Mammary epithelial cell (primary cell): ENCODE measurements at places on chromosomes 2 and 18. TPM values are rescaled to one million over a fixed set of nuclear protein-coding genes. Genes with fewer than 3 reads are reported as not detected.

TMEM37 gene
- not detected in 2 replicates for total RNA-seq

NEU2 gene
- not detected in 2 replicates for total RNA-seq

MYOM1 gene
- total RNA-seq, result 0.50 TPM

IL1B gene
- 5.0 TPM for total RNA-seq

FLACC1 gene
- 0.75 and 1.0 TPM in 2 replicates for total RNA-seq

UGT1A4 gene
- 0.14 and 0.53 TPM in 2 replicates for total RNA-seq

NOSTRIN gene
- total RNA-seq, result not detected

FSHR gene
- total RNA-seq, result not detected in 2 replicates

NPAS2 gene
- total RNA-seq, result 116 TPM

LRRC30 gene
- total RNA-seq, result not detected in 2 replicates

CYP27C1 gene
- 0.67 TPM for total RNA-seq

CXCR1 gene
- 0.43 and 1.1 TPM in 2 replicates for total RNA-seq

ATOH8 gene
- total RNA-seq, result not detected in 2 replicates

FEV gene
- not detected for total RNA-seq

TM4SF20 gene
- not detected for total RNA-seq

SNTG2 gene
- total RNA-seq, result not detected

CPO gene
- total RNA-seq, result not detected in 2 replicates

CHRNG gene
- not detected in 2 replicates for total RNA-seq

RUFY4 gene
- not detected in 2 replicates for total RNA-seq

USP40 gene
- 36.0 TPM for total RNA-seq

NXPH2 gene
- not detected for total RNA-seq

NCKAP5 gene
- 7.6 and 10.5 TPM in 2 replicates for total RNA-seq

RIT2 gene
- not detected in 2 replicates for total RNA-seq

G6PC2 gene
- not detected for total RNA-seq

PTPRM gene
- 65.8 TPM for total RNA-seq

FNDC4 gene
- total RNA-seq, result 16.5 and 21.7 TPM in 2 replicates

MOCOS gene
- 17.3 TPM for total RNA-seq

RBM44 gene
- total RNA-seq, result 0.17 TPM

INPP5D gene
- 57.7 TPM for total RNA-seq

FOXI3 gene
- total RNA-seq, result 2.1 and 2.4 TPM in 2 replicates

RGPD4 gene
- total RNA-seq, result under 0.01 TPM

COLEC11 gene
- not detected in 2 replicates for total RNA-seq

NYAP2 gene
- not detected in 2 replicates for total RNA-seq

IKZF2 gene
- 7.4 and 27.9 TPM in 2 replicates for total RNA-seq

SERPINB2 gene
- 0.67 TPM for total RNA-seq

SIX2 gene
- not detected for total RNA-seq
